ENCODE measurements at places on chromosomes 3 and 15.

DNA sequence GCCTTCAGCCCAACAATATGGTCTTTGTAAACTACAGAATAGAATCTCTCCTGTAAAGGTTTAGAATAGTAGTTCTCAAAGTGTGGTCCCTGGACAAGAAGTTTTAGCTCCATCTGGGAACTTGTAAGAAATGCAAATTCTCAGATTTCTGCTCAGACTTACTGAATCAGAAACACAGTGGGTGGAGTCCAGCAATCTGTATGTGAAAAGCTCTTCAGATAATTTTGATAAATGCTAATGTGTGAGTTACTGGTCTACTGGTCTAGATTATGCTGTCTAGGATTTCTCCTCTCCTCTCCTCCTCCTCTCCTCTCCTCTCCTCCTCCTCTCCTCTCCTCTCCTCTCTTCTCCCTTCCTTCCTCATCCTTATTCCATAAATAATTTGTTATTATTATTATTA lies 57.5 kb downstream of the RBMS3 start:
- no peak for DNase-seq

DNA sequence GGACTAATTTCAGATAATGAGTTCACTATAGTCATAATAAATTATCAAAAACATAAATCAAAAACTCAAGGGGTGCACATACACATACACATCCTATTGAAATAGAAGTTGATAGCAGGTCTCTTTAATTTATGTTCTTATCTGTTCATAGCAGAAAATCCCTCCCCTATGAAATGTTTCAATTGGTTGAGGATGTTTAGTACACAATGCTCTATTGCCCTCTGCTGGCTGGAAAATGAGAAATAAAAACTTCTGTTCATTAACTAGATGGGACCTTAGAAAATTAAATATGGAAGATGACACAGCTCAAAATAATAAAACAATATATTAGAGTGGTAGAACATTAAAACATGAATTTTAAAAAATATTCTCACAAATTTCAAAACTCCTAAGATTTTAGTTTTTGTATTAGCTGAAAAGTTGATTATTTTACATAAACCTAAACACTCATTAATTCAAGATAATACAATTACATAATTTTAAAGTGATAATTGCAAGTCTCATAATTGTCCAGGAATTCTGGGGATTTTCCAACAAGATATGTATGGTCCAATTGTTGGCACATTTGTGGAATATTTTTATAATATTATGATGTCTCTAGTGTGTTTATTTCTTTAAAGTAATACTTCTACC lies 735.0 kb downstream of the ROBO1 start:
- DNase-seq: peak; percentile 29

- DNase-seq: no peak
Measured at GRCh38 chr3:126348308-126348920, 8.8 kb downstream of the KLF15 start.

GRCh38 chr15:38618242-38618955 lies 53.8 kb upstream of the RASGRP1 start:
- DNase-seq: no peak

- DNase-seq: no peak
Measured at GRCh38 chr3:149560617-149561016, 86.1 kb downstream of the TM4SF4 start.

Data from NCI-H1417 (cell line).